ENCODE measurements at places on chromosomes 16 and 17.

DNA sequence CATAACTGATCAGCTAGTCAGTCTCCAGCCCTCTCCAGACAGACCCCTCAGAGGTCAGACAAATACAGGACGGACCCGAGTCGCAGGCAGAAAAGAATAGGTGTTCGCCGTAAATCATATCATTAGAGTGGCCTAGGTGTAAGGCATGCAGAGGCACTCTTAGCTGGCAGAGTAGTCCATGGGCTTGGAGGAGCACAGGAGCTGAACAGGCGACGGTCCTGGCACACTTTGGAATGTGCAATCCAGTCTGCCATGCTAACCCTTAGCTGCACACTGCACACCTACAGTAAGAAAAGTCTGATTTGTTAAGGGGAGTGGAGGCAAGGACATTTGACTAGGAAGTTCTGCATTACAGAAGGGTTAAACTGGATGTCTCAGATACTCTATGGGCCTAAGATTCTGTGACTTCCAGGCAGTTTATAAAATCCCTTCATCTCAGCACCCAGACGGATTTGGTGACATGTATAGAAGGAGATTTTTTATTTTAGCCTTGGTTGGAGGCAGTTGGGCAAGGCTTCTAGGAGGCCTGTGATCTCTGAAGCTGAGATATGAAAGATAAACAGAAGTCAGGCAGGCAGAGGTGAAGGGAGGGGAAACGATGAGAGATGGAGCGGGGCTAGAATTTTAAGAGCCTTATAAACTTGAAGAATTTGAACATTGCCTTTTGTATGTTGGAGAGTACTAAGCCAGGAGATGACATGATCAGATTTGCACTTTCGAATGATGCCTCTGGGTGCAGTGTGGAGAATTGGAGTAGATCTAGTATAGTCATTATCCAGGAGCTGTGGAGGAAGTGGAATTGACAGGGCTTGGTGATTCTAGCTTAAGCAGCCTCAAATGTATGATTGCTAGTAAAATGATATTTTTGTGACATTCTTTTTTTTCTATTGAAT, 34.6 kb upstream of the SLC5A11 start:
- DNase-seq: no peak

- no peak for DNase-seq
Observed at GRCh38 chr16:19182481-19182880, 14.4 kb downstream of the SYT17 start.

DNA sequence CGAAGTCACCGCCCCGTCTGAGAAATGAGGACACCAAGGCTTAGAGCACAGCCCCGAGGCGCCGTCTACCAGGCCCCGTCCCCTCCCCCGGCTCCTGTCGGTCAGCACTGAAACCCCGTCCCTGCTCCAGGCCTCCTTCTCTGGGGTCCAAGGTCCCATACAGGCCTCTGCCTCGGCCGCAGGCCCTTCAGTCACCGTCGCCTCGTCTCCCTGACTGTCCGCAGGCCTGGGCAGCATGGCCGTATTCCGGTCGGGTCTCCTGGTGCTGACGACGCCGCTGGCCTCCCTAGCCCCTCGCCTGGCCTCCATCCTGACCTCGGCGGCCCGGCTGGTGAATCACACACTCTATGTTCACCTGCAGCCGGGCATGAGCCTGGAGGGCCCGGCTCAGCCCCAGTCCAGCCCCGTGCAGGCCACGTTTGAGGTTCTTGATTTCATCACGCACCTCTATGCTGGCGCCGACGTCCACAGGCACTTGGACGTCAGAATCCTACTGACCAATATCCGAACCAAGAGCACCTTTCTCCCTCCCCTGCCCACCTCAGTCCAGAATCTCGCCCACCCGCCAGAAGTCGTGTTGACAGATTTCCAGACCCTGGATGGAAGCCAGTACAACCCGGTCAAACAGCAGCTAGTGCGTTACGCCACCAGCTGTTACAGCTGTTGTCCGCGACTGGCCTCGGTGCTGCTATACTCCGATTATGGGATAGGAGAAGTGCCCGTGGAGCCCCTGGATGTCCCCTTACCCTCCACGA, 617 bp downstream of the COASY start:
- peak; percentile 46 for DNase-seq

DNA sequence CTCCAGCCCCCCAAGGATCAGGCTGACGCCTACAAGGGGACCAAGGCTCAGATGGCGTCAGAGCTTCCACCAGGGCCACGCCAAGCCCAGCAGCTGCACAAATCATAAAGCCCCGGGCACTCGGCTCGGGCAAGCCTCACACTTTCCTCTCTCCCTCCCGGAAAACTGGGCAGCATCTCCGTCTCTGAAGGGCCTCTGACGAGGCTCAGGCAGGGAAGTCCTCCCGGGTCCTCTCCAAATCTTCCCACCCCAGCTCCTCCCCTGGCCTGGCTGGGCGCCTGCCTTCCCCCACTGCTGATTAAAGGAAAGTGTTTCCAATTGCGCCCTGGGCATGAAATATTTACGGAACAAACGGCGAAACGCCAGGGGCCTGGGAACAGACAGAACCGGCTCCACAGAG, 38.5 kb downstream of the PIEZO1 start:
- DNase-seq: no peak

- DNase-seq: no peak
Observed at GRCh38 chr17:78745407-78746088, 36.5 kb downstream of the CYTH1 start.

GRCh38 chr17:30208214-30208613, 27.3 kb downstream of the SLC6A4 start:
- no peak for DNase-seq

DNA sequence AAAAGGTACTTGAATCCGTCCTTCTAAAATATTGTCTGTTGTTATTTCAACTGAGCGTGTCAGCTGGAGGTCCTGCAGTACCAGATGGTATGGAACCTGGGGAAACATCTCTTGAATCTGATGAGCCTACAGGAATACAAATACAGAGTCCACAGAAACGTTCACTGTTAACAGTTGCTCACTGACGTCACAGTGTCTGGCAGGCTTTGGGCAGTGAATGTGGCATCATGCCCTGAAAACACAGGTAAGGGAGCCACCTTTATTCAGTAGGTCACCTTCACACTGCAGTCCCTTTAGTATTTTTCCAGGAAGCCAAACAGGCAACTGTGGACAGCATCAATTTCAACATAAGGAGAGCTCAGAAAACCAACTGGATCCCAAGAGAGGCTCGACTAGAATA, 56.1 kb downstream of the AMFR start:
- DNase-seq: no peak

DNA sequence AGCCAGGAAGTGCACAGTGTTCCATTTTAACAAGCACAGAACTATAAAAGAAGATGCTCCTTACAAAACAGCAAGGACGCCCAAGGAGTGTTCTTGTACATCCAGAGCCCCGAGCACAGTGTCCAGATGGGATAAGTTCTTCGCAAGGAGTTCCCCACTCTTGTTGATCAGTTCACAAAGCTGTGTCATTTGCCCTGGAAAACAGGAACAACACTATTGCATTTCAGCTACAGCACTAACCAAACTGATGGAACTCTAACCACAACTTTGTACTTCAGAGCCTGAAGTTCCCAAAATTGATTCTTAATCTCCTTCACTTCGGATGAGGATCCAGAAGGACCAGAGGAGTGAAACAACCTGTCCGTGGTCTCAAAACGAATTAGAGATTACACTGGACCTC, 5.1 kb downstream of the COPS3 start:
- no peak for DNase-seq

- DNase-seq: peak; percentile 34
Observed at GRCh38 chr17:65677932-65678331, 116.5 kb upstream of the AXIN2 start.

DNA sequence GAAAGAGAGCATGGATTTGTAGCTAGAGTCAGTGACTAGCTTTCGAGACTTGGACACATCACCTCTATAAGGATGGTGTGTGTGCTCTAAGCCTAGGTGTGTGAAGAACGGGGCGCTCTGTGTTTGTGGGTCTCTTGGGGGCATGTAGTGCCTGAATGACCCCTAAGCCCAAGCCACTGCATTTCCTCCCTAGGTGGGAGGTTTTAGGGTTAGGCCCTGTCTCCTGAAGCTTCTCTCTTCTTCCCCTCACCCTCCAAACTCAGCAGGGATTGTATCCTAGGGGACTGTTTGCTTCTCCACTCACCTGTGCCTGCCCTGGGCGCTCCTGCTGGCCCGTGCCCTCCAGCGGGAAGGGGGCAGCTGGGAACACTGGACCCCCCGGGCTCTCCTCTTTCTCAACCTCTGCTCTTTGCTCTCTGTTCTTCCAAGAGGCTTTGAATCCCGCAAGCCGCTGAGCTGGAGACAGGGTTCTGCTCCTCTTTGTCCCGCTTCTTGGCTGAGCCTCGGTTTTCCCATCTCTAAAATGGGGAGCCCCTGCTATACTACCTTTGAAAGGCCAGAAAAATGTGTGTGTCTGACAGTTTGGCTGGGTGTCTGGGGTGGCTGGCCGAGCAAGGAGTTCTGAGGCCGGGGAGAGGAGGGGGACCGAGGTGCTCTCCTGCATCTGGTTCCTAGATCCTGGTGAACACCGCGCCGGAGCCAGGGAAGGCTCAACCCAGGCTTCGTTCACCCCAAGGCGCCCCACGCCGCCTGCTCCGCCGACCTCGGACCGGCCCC, 810 bp downstream of the CYGB start:
- DNase-seq: no peak

DNA sequence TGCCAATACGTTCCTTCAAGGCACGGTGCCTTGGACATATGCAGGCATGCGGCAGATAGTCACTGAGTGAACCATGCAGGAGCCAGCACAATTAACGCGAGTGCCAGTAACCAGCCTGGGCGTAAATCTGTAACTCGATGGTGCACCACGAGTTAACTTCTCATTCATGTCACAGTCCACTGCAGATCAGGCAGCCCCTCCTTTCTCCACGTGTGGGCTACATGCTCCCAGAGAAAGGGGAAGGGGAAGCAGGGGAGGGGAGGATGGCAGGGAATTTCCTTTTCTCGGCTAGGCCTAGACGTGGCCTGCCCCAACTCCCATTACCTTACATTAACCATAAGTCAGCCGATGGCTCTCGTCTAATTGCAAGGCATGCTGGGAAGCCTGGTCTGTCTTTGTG, 287.9 kb downstream of the CPPED1 start:
- no peak for DNase-seq

DNA sequence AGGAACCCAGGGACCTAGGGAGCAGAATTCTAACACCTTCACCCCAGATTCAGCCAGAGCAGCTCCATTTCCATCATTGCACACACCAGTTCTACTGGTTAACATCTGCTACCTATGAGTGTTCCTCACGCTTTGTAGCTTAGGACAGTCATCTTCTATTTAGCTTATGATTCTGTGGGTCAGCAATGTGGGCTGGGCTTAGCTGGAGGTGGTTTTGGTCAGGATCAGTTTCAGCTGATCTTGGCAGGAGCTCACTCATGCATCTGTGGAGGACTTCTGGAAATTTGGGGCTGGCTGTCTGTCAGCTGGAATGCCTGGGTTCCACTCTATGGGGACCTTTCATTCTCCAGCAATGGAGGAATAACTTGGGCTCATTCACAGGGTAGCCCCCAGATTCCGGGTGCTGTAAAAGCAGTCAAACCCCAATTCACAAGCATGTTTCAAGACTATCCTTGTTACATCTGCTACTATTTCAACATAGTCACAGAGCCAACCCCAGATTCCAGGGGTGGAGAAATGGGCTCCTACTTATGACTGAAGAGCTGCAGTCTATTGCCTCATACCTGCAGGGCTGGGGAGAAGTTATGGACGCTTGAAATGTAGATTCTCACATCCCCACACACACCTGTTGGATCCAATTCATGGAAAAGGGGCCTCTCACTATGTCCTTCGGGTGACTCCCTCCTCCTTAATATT, 3.4 kb upstream of the HP start:
- DNase-seq: no peak
